ENCODE measurements at places on chromosomes 7 and 10. TPM values are rescaled to one million over a fixed set of nuclear protein-coding genes. Genes with fewer than 3 reads are reported as not detected.

The COL13A1 gene
- total RNA-seq: under 0.01 TPM

The FAM25G gene
- not detected for total RNA-seq

The CREM gene
- total RNA-seq: 10.8 TPM

The SLC18A2 gene
- 13.2 TPM for total RNA-seq

The ZNF862 gene
- total RNA-seq: 21.8 TPM

The NUTM2B gene
- 1.6 TPM for total RNA-seq

The MAT1A gene
- under 0.01 TPM for total RNA-seq

The GJC3 gene
- 0.54 TPM for total RNA-seq

The MAGI2 gene
- 2.7 TPM for total RNA-seq

The CALHM1 gene
- not detected for total RNA-seq

The FKBP9 gene
- total RNA-seq: 7.3 TPM

GRCh38 chr7:12257582-12257981 lies 46.5 kb downstream of the TMEM106B start:
- DNase-seq: peak; percentile 36

DNA sequence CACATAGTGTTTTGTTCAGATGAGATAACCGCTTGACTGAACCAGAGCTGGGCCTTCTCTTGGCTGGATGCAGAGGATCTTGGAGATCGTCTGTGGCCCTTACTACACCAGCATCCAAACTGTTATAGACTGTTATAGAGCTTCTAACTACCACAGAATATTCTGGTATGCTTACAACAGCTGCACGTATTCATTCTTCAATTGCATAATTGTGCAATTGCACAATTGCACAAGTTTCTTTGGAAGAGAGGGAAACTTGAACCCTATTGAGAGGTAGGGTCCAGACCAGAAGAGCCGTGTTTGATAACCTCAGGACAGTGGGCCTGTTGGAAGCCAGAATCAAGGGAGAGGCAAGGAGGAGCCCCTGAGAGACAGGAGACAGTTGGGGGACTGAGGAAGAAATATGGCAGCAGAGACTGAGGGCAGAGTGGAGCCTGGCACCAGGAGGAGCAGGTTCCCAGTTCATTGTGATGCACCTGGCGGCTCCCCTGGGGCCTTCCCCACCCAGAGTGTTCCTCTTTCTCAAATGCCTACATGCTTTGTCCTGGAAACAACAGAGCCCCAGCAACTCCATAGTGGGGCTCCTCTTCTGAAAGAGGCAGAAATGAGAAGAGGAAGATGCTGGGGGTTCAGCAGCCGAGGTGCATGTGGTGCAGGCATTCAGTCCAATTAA lies 64.1 kb downstream of the PTPRZ1 start:
- no peak for DNase-seq

DNA sequence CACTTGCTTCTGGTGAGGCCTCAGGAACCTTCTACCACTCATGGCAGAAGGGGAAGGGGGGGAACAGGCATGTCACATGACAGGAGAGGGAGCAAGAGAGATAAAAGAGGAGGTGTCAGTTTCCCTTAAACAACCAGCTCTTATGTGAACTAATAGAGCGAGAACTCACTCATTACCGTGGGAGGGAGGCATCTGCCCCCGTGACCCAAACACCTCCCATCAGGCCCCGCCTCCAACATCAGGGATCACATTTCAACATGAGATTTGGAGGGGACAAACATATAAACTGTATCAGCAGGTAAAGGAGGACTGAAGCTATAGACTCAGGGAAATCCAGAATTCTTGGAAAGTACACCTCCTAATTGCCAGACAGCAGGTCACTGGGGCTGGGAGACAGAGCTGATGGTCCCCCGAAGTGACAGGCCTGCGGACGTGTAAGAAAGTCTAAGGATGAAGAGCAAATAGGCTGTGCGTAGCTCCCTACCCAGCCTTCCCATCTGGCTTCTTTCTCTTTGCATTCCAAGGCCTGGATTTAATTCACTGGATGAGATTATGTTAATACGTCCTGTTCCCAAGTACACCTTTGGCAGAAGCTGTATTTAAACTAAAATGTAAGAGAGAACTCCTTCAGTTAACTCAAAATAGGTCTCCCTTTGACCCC lies 186.7 kb upstream of the LYZL2 start:
- no peak for DNase-seq

GRCh38 chr7:101549734-101550133 lies 79.4 kb downstream of the MYL10 start:
- DNase-seq: no peak

DNA sequence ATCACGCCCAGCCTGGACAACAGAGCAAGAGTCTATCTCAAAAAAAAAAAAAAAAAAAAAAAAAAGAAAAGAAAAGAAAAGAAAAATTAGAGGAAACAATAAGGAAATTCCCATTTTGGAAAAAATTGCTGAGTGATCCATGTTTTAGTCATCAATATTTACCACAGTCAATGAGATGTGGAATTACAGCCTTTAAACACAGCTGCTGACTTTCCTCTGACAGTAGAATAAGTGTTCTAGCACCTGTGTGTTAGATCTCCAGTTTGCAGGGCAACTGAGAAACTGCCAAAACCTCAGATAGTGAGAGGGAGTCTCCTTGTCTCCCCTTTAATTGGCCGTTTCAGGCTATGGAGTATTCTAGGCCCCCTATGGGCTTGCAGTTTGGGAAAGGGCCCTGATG lies 520.1 kb downstream of the KCNMA1 start:
- no peak for DNase-seq

- DNase-seq: no peak
These were observed 28.7 kb downstream of the LRGUK start for GRCh38 chr7:134155871-134156270.

DNA sequence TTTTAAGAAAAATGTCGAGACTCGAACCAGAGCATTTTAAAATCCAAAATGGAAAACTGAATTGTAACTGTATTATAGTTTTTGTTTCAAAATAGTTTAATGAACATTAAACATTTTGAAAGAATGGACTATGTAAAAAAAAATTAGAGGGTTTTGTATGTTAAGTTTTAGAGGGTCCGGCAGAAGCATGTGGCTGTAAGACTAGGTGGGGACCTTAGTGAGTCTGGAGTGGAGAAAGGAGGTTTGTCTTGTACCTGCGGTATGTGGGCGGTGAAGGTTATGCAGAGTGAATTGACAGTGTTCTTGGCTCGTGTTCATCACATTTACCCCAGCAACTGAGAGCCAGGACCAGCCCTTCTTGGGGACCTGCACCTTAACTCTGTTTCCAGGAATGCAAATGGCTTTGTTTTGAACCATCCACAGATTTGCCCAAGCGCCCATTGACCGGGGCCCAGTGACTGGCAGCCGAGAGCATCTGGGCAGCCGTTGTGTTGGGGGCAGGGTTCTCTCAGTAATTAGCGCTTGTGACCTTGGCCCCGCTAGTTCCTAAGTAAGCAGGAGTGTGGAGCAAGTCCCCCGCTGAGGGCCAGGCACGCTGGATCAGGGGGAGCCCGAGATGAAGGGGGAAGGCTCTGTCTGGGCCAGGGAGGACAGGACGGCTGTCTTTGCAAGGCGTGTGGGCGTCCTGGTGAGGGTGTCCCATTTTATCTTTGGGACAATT lies 1.4 kb upstream of the KLF6 start:
- no peak for DNase-seq

DNA sequence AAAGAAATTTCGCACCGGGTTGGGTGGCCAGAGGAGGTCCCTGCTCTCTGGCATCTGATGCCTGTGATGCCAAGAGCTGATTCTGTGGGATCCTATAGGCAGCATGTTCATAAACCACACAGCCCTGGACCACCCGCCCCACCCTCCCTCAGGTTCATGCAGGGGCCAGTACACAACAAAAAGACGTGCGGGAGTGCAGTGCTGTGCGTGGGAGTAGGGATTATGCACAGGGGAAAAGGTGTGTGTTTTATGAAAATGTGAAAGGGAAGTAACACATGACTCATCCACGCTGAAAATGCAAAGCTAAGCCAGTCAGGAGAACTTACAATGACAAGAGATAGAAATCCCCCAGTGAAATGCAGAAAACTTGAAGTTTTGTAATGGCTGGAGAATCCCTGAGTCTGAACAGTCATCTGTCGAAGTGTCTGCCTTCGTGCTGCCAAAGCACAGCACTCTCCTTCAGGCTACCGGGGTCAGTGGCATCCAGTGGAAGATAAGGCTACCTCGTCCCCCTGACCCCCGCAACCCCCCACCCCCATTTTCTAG lies 1.1 kb downstream of the KIAA1217 start:
- peak; percentile 29 for DNase-seq

- peak; percentile 13 for DNase-seq
These were observed 578 bp downstream of the ZNF713 start for GRCh38 chr7:55887821-55888247.

DNA sequence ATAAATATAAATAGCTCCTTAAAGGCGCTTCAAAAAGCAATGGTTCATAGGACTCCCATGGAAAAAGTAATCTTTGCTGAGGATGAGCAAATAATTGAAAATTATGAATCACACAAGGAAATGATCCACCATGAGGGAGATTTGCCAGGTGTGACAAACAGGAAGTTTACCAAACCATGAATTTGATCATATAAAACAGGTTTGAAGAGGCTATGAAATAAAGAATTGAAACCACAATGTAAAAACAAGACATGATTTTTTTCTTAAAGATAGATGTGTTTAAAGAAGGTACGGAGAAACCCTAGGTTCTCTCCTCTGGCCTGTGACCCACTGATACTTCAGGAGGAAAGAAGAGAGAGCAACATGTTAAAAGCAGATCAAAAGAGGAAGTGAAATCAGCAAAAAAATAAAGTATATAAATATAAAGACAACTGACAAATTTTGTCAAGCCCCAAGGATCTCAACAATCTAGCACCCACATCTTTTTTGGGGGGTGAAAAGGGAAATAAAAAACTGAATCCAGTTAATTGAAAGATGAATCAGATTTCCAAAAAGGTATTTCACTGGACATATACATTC lies 111.3 kb upstream of the ASAH2 start:
- no peak for DNase-seq

GRCh38 chr7:27873981-27874957 lies 134.3 kb downstream of the TAX1BP1 start:
- no peak for DNase-seq

DNA sequence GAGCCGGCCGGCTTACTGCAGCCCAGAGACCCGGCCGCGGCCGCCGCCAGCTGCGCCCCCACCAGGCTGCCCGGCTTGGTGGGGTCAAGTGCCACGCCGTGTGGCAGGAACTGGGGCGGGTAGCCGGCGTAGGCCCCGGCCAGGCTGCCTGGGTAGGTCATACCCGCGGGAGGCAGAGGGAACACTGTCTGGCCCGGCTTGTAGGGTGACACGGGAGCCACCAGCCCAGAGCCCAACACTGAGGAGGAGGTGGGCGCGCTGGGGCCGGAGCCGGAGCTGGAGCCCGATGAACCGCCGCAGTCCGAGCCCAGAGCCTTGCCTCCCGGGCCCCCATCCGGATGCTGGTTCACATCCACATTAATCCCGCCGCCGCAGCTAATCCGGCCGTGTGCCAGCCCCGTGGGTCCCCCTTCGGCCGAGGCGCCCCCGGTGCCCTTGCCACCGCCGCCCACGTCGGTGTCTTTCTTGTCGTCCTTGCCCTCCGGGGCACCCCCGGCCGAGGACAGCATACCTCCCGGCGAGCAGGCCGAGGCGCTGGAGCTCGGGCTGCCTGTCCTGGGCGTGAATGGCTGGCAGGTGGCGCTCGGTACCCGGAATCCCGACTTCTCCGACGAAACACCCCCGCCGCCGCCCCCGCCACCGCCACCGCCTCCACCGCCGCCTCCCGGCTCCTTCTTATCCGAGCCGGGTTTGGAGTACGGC lies 2.0 kb downstream of the ZNF503 start:
- no peak for DNase-seq

- no peak for DNase-seq
These were observed 11.4 kb upstream of the LRRC61 start for GRCh38 chr7:150311711-150312110.

DNA sequence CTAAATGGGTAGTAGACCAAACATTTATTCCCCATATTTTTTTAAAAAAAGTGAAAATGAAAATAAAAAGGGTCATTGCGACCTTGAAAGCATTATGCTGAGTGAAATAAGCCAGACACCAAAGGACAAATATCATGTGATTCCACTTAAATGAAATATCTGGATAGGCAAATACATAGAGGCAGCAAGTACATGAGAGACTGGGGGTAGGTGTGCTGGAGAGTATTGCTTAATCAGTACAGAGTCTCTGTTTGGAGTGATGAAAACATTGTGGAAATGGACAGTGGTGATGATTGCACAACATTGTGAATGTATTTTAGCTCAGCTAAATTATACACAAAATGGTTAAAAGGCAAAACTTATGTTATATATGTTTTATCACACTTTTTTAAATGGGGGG lies 169.4 kb downstream of the AKR1D1 start:
- DNase-seq: no peak

DNA sequence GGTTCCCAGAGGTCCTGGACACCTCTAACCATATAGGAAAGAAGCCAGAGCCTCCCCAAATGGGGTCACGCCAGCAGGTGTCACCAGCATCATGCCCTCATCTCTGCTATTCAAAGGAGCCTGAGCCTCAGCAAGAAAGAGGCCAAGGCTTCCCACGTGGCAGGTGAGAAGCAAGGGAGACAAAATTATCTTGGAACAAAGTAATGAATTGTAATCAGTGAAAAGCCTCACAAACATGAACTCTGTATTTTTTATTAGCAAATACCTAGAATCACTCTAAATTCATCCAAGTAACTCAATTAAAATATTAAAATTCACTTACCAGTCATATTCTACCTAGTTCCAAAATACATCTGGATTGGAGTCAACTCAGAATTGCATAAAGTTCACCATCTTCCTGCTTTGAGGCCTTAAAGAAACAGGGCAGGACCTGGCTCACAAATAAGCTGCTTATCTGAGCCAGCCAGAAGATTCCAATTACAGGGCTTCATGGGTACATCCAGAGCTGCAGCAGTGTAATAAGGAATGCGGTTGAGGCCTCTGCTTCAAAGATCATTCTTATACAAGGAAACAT lies 68.7 kb downstream of the SGMS1 start:
- DNase-seq: peak; percentile 27

GRCh38 chr10:69409968-69410367 lies 6.8 kb downstream of the TACR2 start:
- peak; percentile 41 for DNase-seq

DNA sequence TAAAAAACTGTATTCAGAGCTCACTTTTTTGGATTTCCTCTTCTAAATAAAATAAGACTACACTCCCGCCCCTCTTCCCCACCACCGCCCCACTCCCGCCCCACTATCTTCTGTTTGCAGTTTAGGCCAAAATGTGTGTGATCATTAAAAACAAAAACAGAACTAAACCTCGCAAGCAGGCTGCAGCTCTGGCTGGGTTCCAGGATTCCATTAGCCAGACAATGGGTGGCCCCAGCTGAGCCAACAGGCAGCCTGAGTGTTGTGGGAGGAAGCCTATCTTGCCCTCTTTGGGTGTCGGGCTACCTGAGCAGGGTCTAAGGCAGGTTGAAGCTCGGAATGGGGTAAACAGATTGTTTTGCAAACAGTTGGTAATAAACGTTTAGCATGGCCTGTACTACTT lies 41.7 kb downstream of the ARL4A start:
- peak; percentile 78 for DNase-seq

- no peak for DNase-seq
These were observed 551.8 kb upstream of the GALNT17 start for GRCh38 chr7:70580161-70580560.

DNA sequence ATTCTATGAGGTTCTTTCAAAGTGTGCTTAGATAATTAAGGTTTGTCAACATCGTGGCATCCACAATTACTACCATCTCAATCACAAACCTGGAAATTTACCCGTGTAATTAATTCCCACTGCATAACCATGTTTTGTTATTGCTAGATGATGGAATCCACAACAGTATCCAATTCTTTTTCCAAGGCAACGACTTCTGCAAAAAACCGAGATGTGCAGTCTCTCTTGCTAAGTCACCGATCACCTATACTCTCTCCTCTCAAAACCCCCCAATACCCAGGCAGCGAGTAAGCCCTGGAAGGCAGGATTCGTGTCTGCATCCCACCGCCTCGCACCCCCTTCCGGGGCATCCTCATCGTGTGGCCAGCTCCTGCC lies 678 bp upstream of the EIF4H start:
- DNase-seq: peak; percentile 9

All from hematopoietic multipotent progenitor cell (in vitro differentiated cells).